ENCODE measurements at places on chromosomes 3 and 15. TPM values are rescaled to one million over a fixed set of nuclear protein-coding genes. Genes with fewer than 3 reads are reported as not detected.

CFAP100 gene
- total RNA-seq = not detected

ARNT2 gene
- total RNA-seq = not detected

WNT5A gene
- total RNA-seq = 0.05 TPM

DUOXA1 gene
- total RNA-seq = not detected

TOP2B gene
- 170 TPM for total RNA-seq

C3orf80 gene
- total RNA-seq = 0.25 TPM

NTRK3 gene
- total RNA-seq = 0.51 TPM

FAM3D gene
- total RNA-seq = not detected

SIAH2 gene
- 108 TPM for total RNA-seq

ZBTB20 gene
- 3.3 TPM for total RNA-seq

CLDN1 gene
- total RNA-seq = 6.0 TPM

KBTBD13 gene
- total RNA-seq = not detected

DUOXA2 gene
- not detected for total RNA-seq

NOX5 gene
- total RNA-seq = 0.21 TPM
